Mesothelial cell of epicardium (in vitro differentiated cells): ENCODE measurements at places on chromosomes 6 and 20.

DNA sequence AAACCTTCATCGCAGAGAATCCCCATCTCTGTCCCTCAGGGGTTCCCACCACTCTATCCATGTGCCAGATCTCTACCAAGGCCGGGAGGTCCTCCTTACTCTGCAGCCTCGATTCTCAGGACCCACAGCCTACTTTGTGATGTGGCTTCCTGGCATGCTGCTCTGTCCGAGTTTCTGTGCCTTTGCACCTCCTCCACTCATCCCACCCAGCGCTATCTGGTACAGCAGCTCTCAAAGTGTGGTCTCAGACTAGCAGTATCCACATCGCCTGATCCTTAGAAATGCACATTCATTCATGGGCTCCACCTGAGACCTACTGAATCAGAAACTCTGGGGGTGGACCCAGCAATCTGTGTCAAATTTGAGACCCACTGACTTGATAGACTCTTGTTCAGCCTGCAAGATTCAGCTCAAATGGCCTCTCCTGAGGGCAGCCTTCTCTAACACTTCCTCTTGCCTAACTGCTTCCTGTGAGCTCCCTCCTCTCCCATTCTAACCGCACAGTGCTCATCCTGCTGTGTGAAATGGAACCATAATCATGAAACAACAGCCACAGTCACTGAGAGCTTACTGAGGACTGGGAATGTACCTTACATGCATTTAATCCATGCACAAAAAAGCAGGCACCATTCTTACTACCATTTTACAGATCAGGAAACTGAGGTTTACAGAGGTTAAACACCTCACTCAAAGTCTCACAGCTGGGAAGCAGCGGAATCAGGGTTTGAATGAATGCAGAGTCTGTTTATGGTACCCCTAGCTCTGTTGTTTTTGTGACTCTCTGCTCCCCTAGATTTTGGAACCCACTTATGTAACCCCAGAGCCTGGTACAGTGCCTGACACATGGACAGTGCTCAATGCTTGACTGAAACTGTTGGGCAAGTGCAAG, 69.4 kb downstream of the JPH2 start:
- H3K27ac ChIP-seq: no peak overlapping the region
- no peak for DNase-seq
- H3K4me1 ChIP-seq: peaks cover 5% of the 10 kb centered on the region

DNA sequence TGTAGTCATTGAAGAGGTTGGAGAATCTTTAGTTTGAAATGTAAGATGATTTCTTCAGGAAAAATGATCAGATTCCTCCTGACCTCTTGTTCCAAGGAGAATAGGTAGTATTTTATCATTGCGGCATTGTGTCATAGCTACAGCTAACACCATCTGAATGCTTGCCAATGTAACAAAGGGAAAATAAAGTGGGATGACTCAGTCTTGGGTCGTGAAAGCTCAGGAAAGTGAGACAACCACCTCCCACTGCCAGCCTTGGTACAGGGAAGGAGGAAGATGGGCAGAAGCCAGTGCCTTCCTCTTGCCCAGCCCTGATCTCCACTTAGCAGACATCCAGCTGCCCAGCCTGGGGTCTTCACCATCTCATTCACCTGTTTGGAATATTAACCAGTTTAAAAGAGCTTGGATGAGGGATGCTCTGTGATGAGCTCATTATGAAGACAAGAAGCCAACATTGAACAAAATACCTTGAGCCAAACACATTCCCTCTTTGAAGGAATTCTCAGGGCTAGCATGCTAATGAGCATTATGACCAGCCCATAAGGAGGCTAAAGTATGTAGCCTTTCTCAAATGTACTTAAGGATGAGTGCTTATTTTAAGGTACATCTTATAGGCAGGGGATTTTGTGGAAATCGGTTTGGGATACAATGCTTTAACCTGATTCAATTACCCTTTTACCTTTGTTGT, 40.0 kb upstream of the APCDD1L start:
- peaks cover 34% of the 10 kb centered on the region for H3K4me1 ChIP-seq
- H3K4me3 ChIP-seq: no peak overlapping the region
- H3K27me3 ChIP-seq: peaks cover 12% of the 10 kb centered on the region
- DNase-seq: peak; percentile 9
- H3K36me3 ChIP-seq: no peaks in the 10 kb centered on the region

- no peak overlapping the region for H3K4me3 ChIP-seq
- H3K36me3 ChIP-seq: no peaks in the 10 kb centered on the region
- no peak overlapping the region for H3K27ac ChIP-seq
- peaks cover 5% of the 10 kb centered on the region for H3K4me1 ChIP-seq
These were observed 353.5 kb downstream of the SMOC2 start for GRCh38 chr6:168794491-168794890.

- no peak overlapping the region for H3K27ac ChIP-seq
- no peak overlapping the region for H3K4me3 ChIP-seq
- peaks cover 56% of the 10 kb centered on the region for H3K27me3 ChIP-seq
- DNase-seq: no peak
- H3K4me1 ChIP-seq: peaks cover 14% of the 10 kb centered on the region
These were observed 81.7 kb downstream of the ANKRD60 start for GRCh38 chr20:58146746-58147140.

DNA sequence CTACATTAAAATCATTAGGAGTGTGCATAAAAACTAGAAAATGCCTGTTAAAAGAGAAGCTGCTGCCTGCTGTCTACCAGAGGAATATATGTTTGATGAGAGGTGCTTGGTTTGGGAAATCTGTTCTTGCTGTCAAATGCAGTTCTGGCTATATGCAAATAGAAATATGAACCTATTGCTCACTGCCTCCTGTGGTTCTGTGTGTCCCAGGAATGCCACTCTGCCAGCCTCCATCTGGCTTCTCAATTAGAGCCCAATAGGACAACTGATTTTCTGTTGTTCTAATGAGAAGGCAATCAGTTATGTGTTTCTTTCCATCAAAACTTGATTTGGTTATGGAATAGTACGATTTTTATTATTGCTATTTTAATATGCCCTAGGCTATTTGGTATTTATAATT, 759.7 kb downstream of the HDGFL1 start:
- H3K27me3 ChIP-seq: no peaks in the 10 kb centered on the region
- DNase-seq: no peak
- H3K4me1 ChIP-seq: peaks cover 8% of the 10 kb centered on the region
- no peak overlapping the region for H3K27ac ChIP-seq
- no peak overlapping the region for H3K4me3 ChIP-seq
- no peaks in the 10 kb centered on the region for H3K36me3 ChIP-seq

DNA sequence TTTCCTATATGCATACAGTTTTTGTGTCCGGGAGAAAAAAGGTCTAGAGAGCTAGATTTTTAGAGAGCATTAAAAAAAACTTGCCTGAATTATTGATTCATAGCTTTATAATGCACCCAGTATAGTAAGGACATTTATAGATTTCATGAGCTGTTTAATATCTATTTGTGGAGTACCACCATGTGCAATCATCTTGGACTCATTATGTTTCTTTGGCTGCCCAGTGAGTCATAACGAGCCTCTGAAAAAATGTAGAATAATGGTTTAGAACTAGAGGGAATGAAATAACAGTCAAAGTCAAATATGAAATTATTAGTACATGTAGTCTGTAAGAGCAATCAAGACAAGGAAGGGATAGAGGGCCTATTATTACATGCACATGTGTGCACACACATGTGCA, 350.0 kb downstream of the CD83 start:
- no peaks in the 10 kb centered on the region for H3K36me3 ChIP-seq
- H3K4me3 ChIP-seq: no peak overlapping the region
- no peaks in the 10 kb centered on the region for H3K4me1 ChIP-seq
- no peak overlapping the region for H3K27ac ChIP-seq
- H3K27me3 ChIP-seq: peaks cover 9% of the 10 kb centered on the region

DNA sequence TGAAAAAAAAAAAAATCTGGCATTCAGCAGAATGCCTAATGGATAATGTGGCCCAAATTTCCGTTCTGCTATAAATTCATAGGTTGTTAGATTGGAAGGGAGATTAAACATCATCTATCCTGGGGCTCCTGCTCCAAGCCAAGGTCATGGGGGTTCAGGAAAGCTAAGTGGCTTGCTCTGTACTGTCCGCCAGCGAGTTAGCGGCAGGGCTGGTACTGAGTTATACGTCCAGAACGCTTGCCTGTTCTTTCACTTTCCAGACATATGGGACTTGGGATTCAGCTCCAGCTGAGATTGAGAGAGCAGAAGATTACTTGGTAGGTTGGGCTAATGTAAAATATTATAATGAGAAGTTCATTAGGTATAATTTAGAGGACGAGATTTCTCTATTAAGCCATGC, 858 bp downstream of the RWDD1 start:
- peaks cover 12% of the 10 kb centered on the region for H3K36me3 ChIP-seq
- no peaks in the 10 kb centered on the region for H3K27me3 ChIP-seq
- peak overlapping the region; percentile 95 for H3K4me3 ChIP-seq

DNA sequence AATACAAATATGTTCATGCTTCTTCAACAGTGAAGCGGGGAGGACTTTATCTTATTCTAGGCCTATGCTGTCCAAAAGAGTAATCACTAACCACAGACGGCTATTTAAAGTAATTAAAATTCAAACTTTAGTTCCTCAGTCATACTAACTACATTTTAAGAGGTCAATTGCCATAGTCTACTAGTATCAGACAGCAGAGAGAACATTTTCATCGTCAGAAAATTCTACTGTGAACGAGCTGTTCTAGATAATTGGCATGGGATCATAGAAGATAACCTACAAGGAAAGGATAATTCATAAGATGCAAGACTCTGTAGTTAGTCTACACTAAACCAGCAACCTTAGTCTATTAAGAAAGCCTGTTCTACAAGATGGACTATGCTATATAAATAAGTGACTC, 44.4 kb downstream of the PRKN start:
- no peak overlapping the region for H3K4me3 ChIP-seq
- H3K4me1 ChIP-seq: peaks cover 19% of the 10 kb centered on the region
- no peaks in the 10 kb centered on the region for H3K27me3 ChIP-seq
- no peak for DNase-seq

GRCh38 chr6:33975661-33976436, 170.0 kb downstream of the GRM4 start:
- H3K27me3 ChIP-seq: peaks cover 58% of the 10 kb centered on the region
- DNase-seq: no peak
- no peaks in the 10 kb centered on the region for H3K4me1 ChIP-seq
- no peaks in the 10 kb centered on the region for H3K36me3 ChIP-seq

- no peaks in the 10 kb centered on the region for H3K4me1 ChIP-seq
- no peaks in the 10 kb centered on the region for H3K36me3 ChIP-seq
- H3K4me3 ChIP-seq: no peak overlapping the region
These were observed 9.2 kb upstream of the CGA start for GRCh38 chr6:87103977-87104601.

DNA sequence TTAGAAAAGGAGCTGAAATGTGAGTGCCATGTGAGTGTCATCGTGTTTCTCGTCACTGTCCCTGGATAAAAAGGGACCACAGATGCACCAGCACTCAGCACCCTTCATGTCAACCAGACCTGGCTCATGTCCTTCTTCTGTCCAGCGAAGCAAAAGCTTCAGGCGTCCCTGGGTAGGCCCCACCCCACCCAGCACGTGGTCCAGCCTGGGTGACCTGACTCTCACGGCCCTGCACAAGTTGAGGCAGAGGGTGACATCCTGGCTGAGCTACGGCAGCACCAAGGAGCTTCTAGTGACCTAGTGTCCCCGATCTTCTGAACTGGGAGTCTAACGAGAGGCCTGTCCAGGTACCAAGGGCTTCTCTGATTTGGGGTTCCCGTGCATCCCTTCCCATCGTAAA, 37.8 kb downstream of the PSMG4 start:
- H3K4me1 ChIP-seq: no peaks in the 10 kb centered on the region
- H3K4me3 ChIP-seq: no peak overlapping the region
- no peaks in the 10 kb centered on the region for H3K27me3 ChIP-seq
- no peak overlapping the region for H3K27ac ChIP-seq
- no peak for DNase-seq

GRCh38 chr6:125057392-125058246, 95.4 kb downstream of the RNF217 start:
- H3K27me3 ChIP-seq: no peaks in the 10 kb centered on the region
- DNase-seq: no peak
- H3K4me1 ChIP-seq: peaks cover 37% of the 10 kb centered on the region
- peak overlapping the region; percentile 84 for H3K27ac ChIP-seq
- H3K4me3 ChIP-seq: no peak overlapping the region
- H3K36me3 ChIP-seq: peaks cover 2% of the 10 kb centered on the region

DNA sequence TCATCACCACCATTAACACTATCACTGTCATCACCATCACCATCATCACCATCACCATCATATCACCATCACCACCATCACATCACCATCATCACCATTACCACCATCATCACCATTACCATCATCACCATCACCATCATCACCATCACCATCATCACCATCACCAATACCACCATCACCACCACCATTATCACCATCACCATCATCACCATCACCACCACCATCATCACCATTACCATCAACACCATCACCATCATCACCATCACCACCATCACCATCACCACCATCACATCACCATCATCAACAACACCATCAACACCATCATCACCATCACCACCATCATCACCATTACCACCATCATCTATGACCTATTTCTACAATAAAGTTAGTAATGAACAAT, 86.1 kb upstream of the PDE10A start:
- H3K4me3 ChIP-seq: no peak overlapping the region
- no peak for DNase-seq
- H3K27ac ChIP-seq: no peak overlapping the region
- H3K36me3 ChIP-seq: no peaks in the 10 kb centered on the region

- no peaks in the 10 kb centered on the region for H3K27me3 ChIP-seq
- H3K4me3 ChIP-seq: no peak overlapping the region
- peaks cover 7% of the 10 kb centered on the region for H3K4me1 ChIP-seq
- peaks cover 7% of the 10 kb centered on the region for H3K36me3 ChIP-seq
- H3K27ac ChIP-seq: no peak overlapping the region
These were observed 46.2 kb downstream of the CDS2 start for GRCh38 chr20:5172903-5173463.

GRCh38 chr6:42966571-42966970, 6.0 kb downstream of the GNMT start:
- no peak overlapping the region for H3K4me3 ChIP-seq
- H3K27me3 ChIP-seq: peaks cover 5% of the 10 kb centered on the region
- H3K27ac ChIP-seq: no peak overlapping the region
- no peaks in the 10 kb centered on the region for H3K4me1 ChIP-seq

- no peak for DNase-seq
- H3K27ac ChIP-seq: peak overlapping the region; percentile 7
- H3K36me3 ChIP-seq: peaks cover 7% of the 10 kb centered on the region
- no peak overlapping the region for H3K4me3 ChIP-seq
- H3K27me3 ChIP-seq: no peaks in the 10 kb centered on the region
These were observed 51.0 kb downstream of the ABHD12 start for GRCh38 chr20:25339608-25340007.

GRCh38 chr6:42460883-42461282, 9.2 kb upstream of the TRERF1 start:
- H3K4me3 ChIP-seq: no peak overlapping the region
- H3K27me3 ChIP-seq: no peaks in the 10 kb centered on the region
- no peaks in the 10 kb centered on the region for H3K4me1 ChIP-seq
- H3K27ac ChIP-seq: no peak overlapping the region
